ENCODE measurements at places on chromosomes 3 and 15.

GRCh38 chr15:70559265-70560239 lies 203.8 kb downstream of the UACA start:
- DNase-seq: peak; percentile 48

DNA sequence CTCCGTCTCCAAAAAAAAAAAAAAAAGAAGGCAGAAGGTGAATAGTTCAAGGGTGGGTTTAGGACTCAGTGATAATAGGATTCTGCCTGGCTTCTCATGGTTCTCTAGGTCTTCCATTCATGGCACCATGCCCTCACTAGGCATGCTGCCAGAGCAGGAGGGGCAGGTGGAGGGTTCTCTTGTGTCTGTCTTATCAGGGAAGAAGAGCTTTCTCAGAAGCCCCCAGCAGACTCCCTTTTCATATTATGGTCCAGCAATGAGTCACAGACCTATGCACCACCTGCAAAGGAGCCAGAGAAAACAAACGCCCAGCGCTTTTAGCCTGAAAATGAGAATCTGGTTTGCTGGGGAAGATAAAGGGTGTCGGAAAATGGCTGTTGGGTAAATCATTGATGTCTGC lies 3.0 kb downstream of the CCR2 start:
- DNase-seq: no peak

DNA sequence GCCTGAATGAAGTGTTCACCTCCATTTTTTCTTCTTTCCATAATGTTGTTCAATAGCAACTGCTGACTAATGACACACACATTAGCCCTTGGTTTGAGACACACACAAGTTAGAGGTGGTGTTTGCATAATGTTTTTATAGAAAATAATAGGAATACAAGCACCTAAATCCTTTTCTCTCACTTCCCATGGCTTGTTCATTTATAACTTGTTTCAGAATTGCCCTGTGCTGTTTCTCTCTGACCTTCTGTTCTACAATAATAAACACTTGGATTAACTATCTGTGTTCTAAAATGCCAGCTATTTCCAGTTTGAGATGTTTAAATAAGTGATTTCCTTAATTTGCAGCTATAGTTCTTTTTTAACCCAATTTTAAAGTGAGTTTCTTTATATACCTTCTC lies 525.1 kb upstream of the ROBO2 start:
- no peak for DNase-seq

DNA sequence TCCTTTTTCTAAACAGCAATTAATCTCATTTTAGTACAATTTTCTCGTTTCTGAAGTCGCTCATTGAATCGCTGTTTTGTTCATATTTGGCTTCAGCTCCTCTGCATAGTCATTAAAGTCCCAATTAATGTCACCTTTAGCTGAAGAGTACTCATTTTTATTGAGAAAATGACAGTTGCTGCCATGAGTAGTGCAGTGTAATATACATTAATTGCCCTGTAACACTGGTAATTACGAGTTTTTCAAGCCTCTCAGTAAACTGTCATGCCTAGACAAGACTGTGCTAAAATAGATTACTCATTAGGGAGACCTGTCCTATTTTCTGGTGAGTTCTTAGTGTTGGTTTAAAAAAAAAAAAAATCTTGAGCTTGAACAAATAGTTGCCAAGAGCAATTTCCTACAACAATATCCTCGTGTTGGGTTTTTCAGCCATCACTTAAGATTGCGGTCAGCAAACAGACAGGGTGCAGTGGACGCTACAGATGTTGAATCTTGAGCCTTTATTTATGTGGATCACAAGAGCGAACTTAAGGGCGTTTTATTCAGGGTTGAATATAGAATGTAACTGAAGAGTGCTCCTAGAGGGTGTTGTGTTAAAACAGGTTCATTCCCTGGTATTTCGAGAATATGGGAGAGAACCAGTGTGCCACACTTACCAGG lies 176.0 kb downstream of the CDIN1 start:
- DNase-seq: no peak

DNA sequence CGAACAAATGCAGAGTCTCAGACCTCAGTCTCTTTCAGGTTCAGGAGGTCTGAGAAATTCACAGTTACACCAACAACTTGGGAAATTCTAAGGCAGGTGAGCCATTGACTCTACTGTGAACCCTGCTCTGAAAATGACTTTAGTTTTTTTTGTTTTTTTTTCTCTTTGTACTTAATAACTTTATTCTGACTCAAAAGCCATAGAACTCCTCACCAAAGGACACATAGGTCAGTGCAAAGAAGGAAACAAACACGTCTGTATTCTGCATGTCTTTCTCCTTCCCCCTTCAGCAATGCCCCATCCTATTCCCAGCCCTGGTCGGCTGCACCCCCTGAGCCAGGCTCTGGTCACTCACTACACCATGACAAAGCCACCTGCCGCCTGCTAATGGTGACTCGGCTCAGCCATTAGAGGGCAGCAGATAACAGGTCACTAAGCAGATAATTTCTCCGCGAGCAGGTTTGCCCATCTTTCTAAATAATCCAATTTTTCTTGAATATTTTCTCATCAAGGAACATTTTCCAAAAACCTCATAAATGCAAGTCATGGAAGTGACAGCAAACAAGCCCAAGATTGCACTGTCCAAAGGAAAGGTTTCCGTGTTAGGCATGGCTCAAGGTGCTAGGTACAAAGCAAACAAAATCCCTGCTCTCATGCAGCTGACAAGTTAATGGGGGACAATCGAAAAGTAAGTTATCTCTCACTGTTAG lies 37.7 kb downstream of the TM4SF4 start:
- DNase-seq: peak; percentile 61

DNA sequence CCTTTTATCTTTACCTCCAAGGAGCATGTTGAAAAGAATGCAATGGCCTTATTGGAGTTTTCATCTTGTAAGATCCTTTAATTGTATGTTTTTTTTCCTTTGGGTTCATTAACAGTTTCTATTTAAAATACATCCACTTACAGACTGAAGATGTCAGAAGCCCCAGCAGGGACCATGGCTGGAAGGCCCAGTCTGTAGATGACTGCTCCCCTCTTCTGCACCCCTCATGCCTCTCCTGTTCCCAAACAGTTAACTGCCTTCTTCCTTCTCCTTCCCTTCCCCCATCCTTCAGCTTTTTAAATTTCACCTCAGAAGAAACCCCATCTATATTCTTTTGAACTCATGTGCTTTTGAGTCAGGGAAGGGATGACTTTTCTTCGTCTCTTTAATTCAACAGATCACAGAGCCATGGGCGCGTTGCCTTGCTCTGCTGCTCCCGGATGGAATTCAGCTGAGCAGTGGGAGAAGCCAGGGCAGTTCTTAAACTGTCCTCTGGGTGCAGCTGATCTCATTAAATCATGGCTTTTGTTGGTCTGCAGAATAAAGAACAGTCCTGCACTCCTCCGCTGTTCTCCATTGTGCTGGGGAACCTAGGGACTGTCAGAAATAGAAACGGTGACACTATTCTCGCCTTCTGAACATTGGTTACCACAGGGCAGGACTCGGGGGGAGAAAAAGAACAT lies 71.5 kb upstream of the EIF1B start:
- DNase-seq: no peak

GRCh38 chr3:151924753-151925152 lies 51.3 kb downstream of the SUCNR1 start:
- DNase-seq: no peak

DNA sequence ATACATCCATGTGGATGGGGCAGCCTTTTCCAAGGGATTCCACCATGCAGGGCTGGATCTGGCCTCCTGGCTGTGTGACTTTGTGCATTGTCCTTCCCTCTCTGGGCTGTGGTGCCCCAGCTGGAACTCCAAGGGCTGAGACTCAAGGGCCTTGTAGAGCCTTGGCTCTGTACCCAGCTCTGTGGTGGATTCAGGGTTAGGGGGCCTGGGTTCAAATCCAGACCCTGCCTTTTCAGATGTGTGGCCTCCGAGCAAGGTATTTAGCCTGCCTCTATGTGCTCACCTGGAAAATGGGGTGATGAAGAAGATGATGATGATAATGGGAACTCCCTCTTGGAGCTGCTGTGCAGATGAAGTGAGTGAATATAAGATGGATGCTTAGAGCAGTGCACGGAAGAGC lies 161.9 kb downstream of the WNT7A start:
- no peak for DNase-seq

DNA sequence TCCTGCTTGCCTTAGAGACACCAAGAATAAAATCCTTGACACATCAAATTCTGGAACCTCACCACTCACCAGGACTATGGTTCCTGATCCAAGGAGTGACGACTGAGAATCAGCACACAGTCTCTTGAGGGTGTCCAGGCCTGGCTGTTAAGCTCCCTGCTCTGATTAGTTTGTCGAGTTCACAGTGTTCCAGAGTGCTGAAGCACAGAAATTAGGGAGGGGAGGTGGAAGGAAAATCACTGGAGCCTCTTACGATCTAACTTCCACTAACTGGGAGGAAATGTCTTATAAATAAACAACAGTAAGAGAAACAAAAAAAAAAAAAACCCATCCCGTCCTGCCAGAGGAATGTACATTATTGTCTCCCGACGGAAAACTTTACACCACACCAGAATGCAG lies 330.2 kb downstream of the TIGIT start:
- peak; percentile 20 for DNase-seq
